Thymus (tissue), 14 donors: ENCODE measurements at places on chromosomes 3 and 15. TPM values are rescaled to one million over a fixed set of nuclear protein-coding genes. Genes with fewer than 3 reads are reported as not detected.

Gene RTP1
- total RNA-seq: 0.05 TPM

Gene RBP2
- total RNA-seq: 0.09 TPM

Gene IMPG2
- total RNA-seq: 0.52 TPM

Gene JMJD7
- 7.2 TPM for total RNA-seq

Gene EFCC1
- total RNA-seq: 1.0 TPM

Gene CYP19A1
- total RNA-seq: 0.42 TPM
